ENCODE measurements at places on chromosomes 4 and X.

DNA sequence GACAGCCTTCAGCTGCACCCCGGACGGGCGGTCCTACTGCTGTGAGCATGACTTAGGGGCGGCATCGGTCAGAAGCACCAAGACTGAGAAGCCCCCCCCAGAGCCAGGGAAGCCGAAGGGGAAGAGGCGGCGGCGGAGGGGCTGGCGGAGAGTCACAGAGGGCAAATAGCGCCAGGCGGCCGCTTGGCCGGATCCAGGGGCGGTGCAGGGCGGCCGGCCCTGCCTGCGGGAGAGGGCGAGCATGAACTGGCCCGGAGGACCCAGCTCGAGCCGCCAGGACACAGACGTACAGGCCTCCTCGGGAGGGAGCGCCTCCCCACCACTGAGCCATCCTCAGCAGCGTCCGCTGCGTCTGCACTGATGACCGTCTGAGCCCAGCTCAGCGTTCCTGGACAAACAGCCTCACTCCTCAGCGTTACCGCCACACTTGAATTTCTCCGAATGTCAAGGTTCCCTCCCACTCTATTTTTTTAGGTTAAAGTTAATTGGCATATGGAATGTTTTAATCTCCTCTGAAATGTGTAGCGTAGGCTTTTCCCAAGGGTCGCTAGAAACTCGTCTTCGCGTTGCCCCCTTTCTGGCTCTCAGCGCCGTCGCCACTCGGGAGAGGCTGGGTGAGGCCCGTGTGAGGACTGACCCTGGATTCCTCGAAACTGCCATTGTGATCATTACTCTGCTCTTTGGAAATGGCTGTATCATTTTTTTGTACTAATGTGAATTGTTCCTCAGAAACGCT lies 29.9 kb downstream of the NELFA start:
- no peak for DNase-seq

DNA sequence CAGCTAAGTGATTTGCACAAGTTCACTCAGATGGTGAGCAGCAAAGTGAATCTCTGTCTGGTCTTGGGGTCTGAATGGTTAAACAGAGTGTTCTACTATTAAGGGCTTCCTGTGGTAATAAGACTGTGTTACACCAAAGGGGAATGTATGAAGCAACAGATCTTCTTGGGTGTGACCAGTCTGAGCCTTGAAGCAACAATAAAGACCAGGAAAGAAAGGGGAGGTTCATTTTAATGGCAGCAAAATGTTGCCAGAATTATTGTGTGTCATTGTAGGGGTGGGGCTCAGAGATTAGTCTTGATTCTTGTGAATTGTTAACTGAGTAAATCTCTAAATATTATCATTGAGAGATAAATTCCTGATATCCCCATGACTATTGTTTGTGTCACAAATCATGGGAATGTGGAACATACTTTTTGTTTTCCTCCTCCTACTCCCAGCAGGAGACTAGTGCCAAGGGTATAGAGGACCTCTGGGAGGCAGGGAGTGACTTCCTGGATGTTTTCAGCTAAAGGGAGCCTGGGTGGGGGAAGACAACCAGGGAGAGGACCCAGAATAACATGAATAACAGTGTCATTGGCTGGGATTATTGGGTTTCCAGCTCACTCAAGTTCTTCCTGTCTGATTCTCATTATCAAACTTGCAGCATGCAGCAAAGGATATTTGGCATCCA lies 141.4 kb upstream of the PAK3 start:
- DNase-seq, result no peak

GRCh38 chrX:18017411-18017810 lies 156.3 kb upstream of the RAI2 start:
- no peak for DNase-seq

DNA sequence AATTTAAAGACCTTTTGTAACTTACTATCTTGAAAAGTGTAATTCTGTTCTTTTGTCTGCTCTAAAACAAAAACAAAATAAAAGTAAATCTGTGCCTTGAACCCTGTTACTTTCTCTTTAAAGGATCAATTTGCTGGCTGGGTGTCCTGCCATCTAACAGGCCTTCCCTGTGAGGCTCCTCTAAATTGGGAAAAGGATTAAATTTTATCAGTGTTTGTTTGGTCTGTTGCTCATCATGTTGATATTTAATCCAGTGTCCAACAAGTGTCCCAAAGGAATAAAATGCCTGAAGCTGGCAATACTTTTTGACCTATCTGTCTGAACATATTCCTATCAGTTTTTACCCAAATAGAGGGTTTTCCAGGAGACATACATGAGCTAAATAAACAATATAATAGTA lies 688.7 kb downstream of the IL1RAPL1 start:
- DNase-seq, result no peak

DNA sequence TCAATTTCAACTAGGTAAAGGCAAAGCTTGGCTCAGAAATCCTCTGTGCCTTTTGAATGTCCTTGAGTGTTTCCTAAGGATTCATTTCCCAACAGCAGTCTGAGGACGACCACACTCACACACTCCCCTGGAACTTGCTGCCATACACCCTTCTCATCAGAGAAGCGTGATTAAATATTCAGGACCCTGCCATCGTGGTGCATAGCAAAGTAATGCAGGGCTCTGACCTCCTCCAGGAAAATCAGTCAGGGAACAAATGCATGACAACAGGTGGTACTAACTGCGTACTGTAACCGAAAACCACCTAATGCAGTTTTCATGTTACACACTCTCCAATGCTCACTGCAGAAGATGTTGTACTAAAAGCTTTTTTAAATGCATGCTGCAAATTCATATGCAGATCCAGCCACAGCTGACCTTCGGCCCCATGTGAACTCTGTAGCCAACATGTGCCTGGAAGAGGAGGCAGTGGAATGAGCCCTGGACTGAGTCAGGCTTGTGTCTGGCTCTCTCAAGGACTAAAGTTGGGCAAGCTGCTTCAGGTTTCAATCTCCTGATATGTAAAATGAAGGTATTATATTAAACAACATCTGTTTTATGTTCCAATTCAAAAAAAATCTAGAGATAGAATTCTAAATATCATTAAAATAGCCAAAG lies 238.3 kb downstream of the KCNIP4 start:
- no peak for DNase-seq

DNA sequence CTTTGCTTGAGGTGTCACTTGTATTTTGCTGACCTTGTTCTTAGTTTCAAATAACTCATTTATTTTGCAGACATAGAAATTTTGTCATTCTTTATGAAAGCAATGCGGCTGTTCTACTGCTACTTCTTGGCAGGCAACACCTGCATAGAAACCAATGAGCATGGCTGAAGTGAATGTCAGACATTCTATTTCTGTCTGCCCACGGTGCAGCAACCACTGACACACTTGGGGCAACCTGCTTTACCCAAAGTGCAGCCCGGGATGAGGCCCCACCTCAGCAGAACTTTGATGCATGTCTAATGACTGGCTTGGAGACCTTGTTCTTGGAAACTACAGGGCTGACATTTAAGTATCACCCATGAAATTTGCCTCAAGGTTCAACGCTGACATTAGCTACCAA lies 93.6 kb downstream of the RBM47 start:
- DNase-seq, result no peak

DNA sequence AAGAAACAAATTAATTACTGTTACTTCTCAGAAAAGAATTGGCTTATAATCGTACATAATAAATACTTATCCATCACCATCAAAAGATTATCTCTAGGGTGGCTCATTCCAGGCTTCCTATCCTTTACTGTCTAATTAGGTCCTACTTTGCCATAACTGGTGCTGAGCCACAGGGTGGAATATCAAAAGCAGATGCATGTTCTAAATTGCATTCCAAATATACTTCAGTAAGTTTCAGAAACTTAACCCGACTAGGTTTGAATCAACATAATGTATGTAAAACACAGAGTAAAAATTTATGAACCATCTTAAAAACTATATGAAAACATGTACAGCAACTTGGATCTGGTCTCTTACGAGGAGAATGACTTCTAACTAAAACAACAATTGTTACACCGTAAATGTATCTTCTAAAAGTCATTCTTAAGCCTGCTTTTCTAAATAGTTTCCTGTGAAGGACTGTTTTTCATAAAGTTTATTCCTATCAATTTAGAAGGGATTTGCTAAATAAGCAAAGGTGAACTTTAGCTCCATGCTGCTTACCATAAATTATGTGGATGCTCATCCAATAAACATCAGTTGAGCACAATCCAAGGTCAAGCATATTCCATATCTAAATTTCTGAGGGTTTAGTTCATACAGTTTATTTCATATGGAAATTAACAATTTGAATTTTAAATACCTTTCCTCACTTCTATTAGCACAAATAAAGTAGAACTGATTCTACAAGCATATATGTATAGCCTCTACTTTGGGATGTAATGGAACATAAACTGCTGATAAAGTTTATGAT lies 13.4 kb downstream of the ZAR1 start:
- DNase-seq, result no peak

DNA sequence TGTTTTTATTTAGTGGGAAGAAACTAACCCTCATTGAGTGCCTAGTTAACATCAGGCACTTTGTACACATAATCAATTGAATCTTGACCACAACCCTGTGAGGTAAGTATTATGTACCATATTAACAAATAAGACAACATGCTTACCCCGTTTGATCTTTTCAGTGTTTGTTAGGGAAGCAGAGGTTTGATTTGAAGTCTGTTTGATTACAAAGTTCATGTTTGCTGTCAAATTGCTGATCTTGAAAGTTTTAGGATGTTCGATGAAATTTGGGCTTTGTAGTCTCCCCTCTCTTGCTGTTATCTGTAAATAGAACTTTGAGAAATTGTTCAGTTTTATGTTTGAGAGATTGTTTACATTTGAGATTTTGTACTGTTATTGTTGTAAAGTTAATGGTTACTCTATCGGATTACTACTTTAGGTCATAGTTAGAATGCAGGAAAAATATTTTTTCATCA lies 13.4 kb upstream of the ADH4 start:
- no peak for DNase-seq

- DNase-seq, result no peak
Measured at GRCh38 chrX:10259716-10260115, 102.9 kb downstream of the CLCN4 start.

- no peak for DNase-seq
Measured at GRCh38 chr4:93127489-93127888, 701.1 kb upstream of the ATOH1 start.

GRCh38 chr4:17958181-17958580 lies 63.4 kb downstream of the LCORL start:
- no peak for DNase-seq

DNA sequence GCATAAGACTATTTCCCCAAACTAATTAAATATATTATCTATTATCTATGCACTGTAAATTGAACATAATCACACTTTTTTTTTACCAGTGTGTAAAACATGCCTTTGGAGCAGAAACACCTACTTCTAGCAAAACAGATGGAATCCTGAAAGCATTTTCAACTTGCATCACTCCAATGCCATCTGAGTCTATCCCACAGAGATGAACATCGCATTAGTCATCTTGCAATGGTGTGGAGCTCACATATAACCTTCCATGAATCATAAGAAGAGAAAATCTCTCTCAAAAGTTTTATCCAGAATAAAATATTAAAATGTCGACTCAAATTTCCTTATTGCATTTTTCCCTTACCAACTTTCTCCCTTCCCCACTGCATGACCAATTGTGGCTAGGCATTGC lies 406.7 kb upstream of the ACTRT1 start:
- DNase-seq, result no peak

DNA sequence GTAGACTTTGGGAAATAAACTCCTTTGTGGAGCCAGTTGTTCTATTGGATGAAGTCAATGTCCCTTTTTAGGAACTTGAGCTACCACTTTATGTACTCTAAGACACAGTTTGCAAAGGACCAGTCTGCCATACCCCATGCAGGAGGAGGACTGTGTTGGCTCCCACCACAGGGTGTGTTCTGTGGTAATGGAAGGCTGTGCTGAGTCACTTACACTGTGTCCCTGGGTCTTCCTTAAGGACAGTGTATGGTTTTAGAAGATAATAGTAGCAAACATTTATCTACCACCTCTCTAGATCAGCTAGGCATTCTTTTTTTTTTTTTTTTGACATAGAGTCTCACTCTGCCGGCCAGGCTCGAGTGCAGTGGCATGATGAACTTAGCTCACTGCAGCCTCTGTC lies 184.0 kb upstream of the PGRMC2 start:
- DNase-seq, result no peak

GRCh38 chrX:38929966-38930421 lies 128.7 kb downstream of the MID1IP1 start:
- DNase-seq, result no peak

DNA sequence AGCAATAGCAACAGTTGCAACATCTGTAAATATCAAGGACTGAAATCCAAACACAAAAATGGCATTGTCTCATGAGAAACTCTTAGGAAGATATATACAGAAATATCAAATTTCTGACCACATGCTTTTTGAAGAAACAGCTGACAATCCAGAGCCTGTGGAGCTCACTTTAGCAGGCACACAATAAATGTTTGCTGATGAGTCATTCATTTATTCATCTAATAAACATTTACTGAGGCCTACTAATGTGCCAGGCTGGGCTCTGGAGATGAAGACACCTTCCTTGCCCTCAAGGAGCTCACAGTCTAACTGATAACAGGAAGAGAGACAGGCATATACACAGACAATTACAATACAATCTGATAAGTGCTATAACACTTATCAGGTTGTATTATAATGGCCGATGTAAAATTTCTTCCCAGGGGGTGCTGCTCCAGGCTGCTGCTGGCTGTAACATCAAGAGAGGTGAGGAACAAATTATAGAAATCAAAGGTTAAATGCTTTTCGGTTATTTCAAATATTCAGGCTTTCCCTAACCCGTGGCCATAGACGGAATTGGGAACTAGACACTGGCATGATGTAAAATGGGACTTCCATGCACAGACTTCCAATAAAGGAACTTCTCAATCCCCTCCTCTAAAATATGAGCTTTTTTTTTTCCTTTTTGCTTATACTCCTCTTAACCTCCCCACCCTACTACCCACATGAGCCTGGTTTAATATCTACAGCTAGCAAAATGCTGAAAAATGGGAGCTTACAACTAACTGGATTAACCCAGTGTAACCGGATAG lies 16.8 kb upstream of the ZCCHC13 start:
- no peak for DNase-seq

DNA sequence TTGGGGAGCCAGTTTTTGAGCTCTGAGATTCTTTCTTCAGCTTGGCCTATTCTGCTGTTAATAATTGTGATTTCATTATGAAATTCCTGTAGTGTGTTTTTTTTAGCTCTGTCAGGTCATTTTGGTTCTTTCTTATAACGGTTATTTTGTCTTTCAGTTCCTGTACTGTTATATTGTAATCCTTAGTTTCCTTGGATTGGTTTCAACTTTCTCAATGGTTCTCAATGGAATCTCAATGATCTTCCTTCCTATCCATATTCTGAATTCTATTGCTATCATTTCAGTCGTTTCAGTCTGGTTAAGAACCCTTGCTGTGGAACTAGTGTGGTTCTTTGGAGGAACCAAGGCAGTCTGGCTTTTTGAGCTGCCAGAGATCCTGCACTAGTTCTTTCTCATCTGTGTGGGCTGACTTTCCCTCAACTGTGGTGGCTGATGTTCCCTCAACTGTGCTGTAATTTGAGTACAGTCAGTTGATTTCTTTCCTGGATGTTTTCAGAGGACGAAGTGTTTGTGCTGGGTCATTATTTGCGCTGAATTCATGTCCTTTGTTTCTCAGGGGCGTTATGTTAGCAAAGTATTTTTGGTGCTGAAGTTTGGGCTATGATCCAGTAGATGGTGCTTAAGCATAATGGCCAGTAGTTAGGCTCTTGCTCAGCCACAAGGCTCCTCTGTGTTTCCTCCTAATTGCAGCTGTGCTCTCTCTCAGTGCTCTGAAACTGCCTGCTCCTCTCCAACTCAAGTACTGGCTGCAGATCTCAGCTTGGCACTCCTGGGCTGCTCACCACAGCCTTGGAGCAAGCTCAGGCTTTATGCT lies 27.5 kb downstream of the ENPEP start:
- DNase-seq, result no peak

Data from nephron progenitor cell (in vitro differentiated cells).